ENCODE measurements at places on chromosomes 12 and 14. TPM values are rescaled to one million over a fixed set of nuclear protein-coding genes. Genes with fewer than 3 reads are reported as not detected.

GRCh38 chr14:54355698-54356097, 41.1 kb upstream of the CDKN3 start:
- H3K36me3 ChIP-seq = no peaks in the 10 kb centered on the region
- DNase-seq = no peak
- H3K4me1 ChIP-seq = no peaks in the 10 kb centered on the region
- H3K27ac ChIP-seq = no peak overlapping the region
- peaks cover 26% of the 10 kb centered on the region for H3K27me3 ChIP-seq

The SIX1 gene
- not detected for total RNA-seq

DNA sequence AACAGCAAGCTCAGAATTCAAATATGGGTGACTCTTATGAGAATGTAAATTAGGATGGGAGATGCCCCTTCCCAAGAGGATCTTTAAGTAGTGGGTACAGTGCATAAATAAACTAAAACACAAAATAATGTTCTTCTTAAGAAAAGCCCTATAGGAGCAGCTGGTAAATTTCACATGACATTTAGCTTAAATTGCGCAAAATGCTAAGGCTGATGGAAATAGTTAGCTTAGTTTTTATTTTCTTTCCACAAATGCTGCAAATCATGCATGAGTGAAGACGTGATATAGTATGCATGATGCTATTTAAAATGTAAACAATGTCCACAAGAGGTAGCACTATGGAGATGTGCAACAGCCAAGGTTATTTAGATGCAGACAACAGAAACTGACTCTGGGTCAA, 328.1 kb downstream of the ATP23 start:
- DNase-seq = no peak
- no peaks in the 10 kb centered on the region for H3K4me1 ChIP-seq
- no peak overlapping the region for H3K27ac ChIP-seq
- H3K36me3 ChIP-seq = no peaks in the 10 kb centered on the region

The IGF1 gene
- total RNA-seq = not detected

The GLIPR1 gene
- total RNA-seq = 6.8 TPM

The TRHDE gene
- not detected for total RNA-seq

The SNAPC1 gene
- total RNA-seq = 9.1 TPM

DNA sequence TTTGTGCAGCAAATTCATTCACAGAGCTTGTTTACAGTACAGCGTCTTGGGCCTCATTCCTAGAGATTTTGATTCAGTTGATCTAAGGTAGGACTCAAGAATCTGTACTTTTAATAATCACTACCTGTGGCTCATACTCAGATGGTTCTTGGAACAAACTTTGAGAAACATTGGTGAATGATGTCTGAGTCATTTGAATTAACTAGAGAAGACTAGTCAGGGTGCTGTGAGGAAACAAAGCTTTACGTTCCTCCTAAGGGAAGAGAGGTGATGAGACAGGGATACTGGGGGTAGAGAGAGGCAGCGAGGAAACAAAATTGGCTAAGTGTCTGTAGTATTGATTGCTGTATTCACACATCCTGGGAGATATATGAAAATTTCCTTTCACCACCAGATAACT, 109.4 kb downstream of the SLC15A5 start:
- no peaks in the 10 kb centered on the region for H3K36me3 ChIP-seq
- no peak overlapping the region for H3K4me3 ChIP-seq
- no peak for DNase-seq
- H3K4me1 ChIP-seq = no peaks in the 10 kb centered on the region
- H3K27ac ChIP-seq = no peak overlapping the region

The TRMT61A gene
- total RNA-seq = 7.6 TPM

The SSPN gene
- not detected for total RNA-seq

- DNase-seq = no peak
- H3K27me3 ChIP-seq = no peaks in the 10 kb centered on the region
- H3K4me1 ChIP-seq = peaks cover 14% of the 10 kb centered on the region
Measured at GRCh38 chr12:52690351-52691075, 10.3 kb upstream of the KRT1 start.

The DTX1 gene
- total RNA-seq = 11.0 TPM

GRCh38 chr14:89578156-89578555, 161.1 kb upstream of the FOXN3 start:
- peaks cover 16% of the 10 kb centered on the region for H3K36me3 ChIP-seq
- H3K4me3 ChIP-seq = no peak overlapping the region
- no peak for DNase-seq
- H3K27me3 ChIP-seq = no peaks in the 10 kb centered on the region
- H3K4me1 ChIP-seq = peaks cover 19% of the 10 kb centered on the region

- H3K27ac ChIP-seq = no peak overlapping the region
- no peak overlapping the region for H3K4me3 ChIP-seq
- no peak for DNase-seq
- no peaks in the 10 kb centered on the region for H3K27me3 ChIP-seq
Measured at GRCh38 chr14:94145902-94146527, 16.6 kb upstream of the IFI27L2 start.

The KIAA0586 gene
- total RNA-seq = 30.3 TPM

DNA sequence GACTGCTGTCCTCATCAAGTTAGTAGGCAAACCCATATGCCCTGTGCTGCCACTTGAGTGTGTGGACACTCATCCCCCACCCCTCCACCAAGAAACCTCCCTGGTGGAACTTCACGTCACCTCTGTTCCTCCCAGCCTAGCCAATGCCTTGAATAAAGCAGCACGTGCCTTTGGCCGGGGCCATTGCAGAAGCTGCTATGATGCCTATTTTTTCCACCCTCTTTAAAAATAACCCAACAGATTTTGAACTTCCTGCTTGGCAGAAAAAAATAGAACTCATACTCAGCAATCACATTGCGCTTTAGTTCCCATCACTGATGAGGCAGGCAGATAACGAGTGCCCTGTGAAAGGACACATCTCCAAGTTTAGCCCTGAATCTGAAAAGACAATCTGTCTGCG, 23.1 kb upstream of the PWP1 start:
- no peak overlapping the region for H3K4me3 ChIP-seq
- DNase-seq = no peak
- no peak overlapping the region for H3K27ac ChIP-seq
- H3K27me3 ChIP-seq = no peaks in the 10 kb centered on the region
- H3K36me3 ChIP-seq = no peaks in the 10 kb centered on the region

DNA sequence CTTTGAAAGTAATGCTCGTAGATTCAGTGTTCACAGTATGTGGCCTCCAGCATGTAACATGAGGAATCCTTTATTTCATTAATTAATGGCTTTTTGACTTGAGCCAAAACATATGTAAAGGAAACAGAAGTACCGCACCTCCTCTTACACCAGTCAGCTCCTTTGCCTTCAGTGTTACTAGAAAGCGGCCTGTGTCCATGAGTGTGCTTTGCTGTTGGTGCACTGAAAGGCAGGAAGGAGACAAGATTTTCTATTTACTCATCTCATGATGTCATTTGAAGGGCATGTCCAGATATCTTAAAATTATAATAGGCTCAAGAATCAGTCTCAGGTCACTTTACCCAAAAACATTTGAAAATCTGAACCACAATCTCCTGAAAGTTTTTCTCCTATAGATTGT, 9.9 kb upstream of the CCT2 start:
- no peak overlapping the region for H3K27ac ChIP-seq
- no peak overlapping the region for H3K4me3 ChIP-seq

- DNase-seq = no peak
- H3K4me3 ChIP-seq = peak overlapping the region; percentile 83
- H3K27ac ChIP-seq = peak overlapping the region; percentile 99
- H3K4me1 ChIP-seq = peaks cover 87% of the 10 kb centered on the region
Measured at GRCh38 chr14:101826351-101826750, 64.8 kb downstream of the PPP2R5C start.
